ENCODE measurements at places on chromosomes 1 and 21.

GRCh38 chr1:171434717-171435346 lies 50.5 kb upstream of the PRRC2C start:
- no peak for DNase-seq

- no peak for DNase-seq
These were observed 248.5 kb downstream of the USP25 start for GRCh38 chr21:15978215-15978738.

- DNase-seq = peak; percentile 91
These were observed 380.4 kb downstream of the NPHP4 start for GRCh38 chr1:5611851-5612250.

- DNase-seq = no peak
These were observed 3.6 kb downstream of the NHLH2 start for GRCh38 chr1:115837341-115837739.

DNA sequence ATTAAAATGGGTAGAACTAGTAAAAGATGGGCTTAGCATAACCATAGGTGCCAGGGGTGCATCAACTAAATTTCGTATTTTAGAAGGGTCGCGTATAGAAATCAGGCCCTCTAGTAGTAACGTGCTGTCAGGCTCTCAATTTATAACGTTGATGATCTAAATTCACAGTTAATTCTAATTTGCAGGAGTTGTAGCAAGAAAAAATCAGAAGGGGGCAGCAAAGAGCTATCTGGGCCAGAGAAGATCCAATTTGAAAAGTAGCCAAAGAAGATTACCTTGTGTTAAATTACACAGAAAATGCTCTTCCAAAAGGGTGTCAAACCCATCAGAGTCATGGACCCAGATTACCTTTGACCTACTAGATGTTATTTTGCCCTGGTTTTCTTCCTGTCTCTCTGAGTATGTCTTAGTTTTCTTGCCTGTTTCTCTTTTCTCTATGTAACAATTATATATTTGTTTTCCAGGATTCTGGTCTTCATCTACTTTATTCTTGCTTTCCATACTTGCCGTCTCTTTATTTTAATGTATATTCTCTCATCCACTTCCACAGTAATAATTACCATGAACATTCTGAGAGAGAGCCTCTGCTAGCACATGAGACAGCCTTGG lies 1030.9 kb downstream of the AMY1C start:
- no peak for DNase-seq

Data from vagina (tissue), 2 donors.